ENCODE measurements at places on chromosomes 6 and 20. TPM values are rescaled to one million over a fixed set of nuclear protein-coding genes. Genes with fewer than 3 reads are reported as not detected.
A peak's percentile ranks its signal among the peaks of the same experiment; 100 is the strongest.

- H3K4me3 ChIP-seq: no peak overlapping the region
- peaks cover 31% of the 10 kb centered on the region for H3K4me1 ChIP-seq
- no peak for DNase-seq
- no peaks in the 10 kb centered on the region for H3K27me3 ChIP-seq
- H3K36me3 ChIP-seq: no peaks in the 10 kb centered on the region
Observed at GRCh38 chr20:37421060-37421905, 75.3 kb downstream of the SRC start.

The ZKSCAN3 gene
- total RNA-seq: 8.4 TPM

DNA sequence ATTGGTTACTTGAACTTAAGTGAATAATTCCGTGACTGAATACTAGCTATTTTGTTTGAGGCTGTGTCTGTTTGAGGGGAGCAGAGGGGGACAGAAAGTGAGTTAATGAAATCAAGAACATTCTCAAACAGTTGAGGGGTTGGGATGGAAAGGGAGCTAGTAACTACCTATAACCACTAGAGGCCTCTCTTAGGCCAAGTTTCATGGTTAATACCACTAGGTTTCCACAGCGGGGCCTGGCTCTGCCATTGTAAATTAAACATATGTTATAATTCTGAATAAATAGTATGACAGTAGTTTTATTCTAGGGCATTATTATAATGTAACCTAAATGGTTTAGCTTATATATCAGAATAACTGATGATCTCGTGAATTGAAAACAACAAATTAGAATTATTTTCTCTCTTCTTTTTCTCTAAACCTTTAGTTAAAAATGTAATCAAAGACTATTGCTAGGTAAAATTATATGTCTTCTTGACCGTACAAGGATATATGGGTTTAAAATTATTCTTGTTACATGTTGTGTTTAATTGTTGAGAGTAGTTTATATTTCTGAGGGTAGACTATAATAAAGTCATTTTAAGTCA, 108.1 kb downstream of the BCKDHB start:
- peaks cover 3% of the 10 kb centered on the region for H3K36me3 ChIP-seq
- H3K27ac ChIP-seq: no peak overlapping the region

The TBXT gene
- 0.15 TPM for total RNA-seq

DNA sequence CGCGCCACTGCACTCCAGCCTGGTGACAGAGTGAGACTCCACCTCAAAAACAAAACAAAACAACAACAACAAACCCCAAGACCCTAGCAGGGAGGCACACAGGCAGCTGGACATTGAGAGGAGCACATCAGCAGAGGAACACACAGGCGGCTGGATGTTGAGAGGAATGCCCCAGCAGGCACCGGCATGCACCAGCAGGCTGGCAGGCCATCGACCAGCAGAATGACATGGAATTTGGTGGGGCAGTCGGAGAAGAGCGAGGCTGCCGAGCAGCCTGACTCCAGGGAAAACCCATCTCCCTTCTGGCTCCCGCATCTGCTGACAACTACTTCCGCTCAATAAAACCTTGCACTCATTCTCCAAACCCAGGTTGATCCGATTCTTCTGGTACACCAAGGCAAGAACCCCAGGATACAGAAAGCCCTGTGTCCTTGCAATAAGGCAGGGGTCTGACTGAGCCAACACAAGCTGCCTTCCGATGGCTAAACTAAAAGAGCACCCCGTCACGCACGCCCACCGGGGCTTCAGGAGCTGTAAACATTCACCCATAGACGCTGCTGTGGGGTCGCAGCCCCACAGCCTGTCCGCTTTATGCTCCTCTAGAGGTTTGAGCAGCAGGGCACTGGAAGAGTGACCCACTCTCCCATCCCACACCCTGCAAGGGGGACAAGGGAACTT, 60.2 kb downstream of the SLC22A23 start:
- no peak overlapping the region for H3K4me3 ChIP-seq
- no peaks in the 10 kb centered on the region for H3K36me3 ChIP-seq
- no peaks in the 10 kb centered on the region for H3K27me3 ChIP-seq
- peak overlapping the region; percentile 74 for H3K27ac ChIP-seq

The EHMT2 gene
- 168 TPM for total RNA-seq

The ACOT13 gene
- total RNA-seq: 64.0 TPM

DNA sequence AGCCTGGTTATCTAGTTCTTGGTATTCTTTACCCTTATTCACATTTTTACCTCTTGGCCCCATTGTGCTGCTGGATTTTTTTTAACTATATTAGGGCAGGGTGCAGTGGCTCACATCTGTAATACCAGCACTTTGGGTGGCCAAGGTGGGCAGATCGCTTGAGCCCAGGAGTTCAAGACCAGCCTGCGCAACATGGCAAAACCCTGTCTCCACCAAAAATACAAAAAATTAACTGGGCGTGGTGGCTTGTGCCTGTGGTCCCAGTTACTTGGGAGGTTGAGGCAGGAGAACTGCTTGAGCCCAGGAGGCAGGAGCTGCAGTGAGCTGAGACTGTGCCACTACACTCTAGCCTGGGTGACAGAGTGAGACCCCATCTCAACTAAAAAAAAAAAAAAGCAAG, 12.2 kb upstream of the TAF8 start:
- no peaks in the 10 kb centered on the region for H3K36me3 ChIP-seq
- peaks cover 11% of the 10 kb centered on the region for H3K4me1 ChIP-seq
- peaks cover 26% of the 10 kb centered on the region for H3K27me3 ChIP-seq
- H3K4me3 ChIP-seq: no peak overlapping the region

DNA sequence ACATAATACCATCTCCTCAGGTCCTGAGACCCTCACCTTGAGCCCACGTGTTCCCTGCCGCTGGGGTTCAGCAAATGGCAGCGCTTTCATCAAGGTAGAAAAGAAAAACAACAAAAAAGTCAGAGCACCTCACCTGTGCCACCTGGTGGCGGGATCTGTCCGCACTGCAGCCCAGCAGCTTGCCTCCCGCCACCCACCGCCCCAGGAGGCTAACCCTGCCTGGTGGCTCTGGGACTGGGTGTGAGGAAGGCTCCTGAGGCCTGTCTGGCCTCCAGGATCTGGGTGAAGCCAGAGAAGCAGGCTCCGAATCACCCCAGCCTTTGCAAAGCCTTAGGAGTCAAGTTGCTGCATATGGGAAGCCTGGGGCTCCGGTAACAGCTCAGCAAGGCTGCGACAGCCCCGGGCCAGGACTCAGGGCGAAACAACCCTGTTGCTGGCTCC, 270.8 kb downstream of the BMP7 start:
- peak; percentile 78 for DNase-seq
- peaks cover 6% of the 10 kb centered on the region for H3K27me3 ChIP-seq
- H3K27ac ChIP-seq: no peak overlapping the region
- H3K4me1 ChIP-seq: no peaks in the 10 kb centered on the region

DNA sequence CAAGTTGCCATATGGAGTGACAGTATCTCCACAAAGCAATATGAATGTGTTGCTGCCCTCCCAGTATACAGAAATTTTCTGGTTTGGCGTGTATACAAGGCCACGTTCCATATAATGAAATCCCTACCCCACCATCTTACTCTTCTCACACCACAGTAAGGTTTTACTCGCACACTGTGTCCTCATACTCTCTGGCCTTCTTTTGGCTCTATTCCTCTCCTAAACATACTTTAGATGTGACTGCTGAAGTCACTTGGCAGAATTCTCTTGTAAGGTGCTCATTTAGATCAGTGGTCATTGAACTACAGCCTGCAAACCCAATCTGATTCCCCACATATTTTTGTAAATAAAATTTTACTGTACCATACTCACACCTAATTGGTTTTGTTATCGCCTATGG, 123.2 kb downstream of the RFPL4B start:
- no peak overlapping the region for H3K27ac ChIP-seq
- H3K27me3 ChIP-seq: no peaks in the 10 kb centered on the region
- H3K36me3 ChIP-seq: no peaks in the 10 kb centered on the region
- H3K4me3 ChIP-seq: no peak overlapping the region
- no peaks in the 10 kb centered on the region for H3K4me1 ChIP-seq
- no peak for DNase-seq

The HFE gene
- total RNA-seq: 1.9 TPM

GRCh38 chr6:165618241-165618640, 44.8 kb downstream of the PDE10A start:
- DNase-seq: no peak
- no peak overlapping the region for H3K27ac ChIP-seq
- H3K36me3 ChIP-seq: no peaks in the 10 kb centered on the region
- H3K4me1 ChIP-seq: peaks cover 21% of the 10 kb centered on the region

The WFDC12 gene
- total RNA-seq: not detected

DNA sequence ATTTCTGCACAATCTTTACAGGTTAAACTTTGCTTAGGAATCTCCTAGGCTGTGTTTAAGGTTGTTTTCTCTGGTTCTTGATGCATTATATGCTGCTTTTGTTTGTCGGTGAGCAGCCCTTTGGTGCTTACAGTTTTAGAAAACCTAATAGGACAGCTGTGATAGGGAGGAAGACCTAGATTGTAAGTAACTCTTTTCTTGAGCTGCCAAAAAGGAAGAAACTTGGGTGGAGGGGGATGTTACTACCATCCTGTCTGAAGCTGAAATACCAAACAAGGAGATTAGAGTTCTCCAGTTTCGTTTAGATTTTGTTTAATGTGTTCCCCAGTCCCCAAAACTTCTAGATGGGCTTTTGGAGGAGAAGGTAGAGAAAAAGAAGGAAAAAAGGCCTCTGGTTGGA, 72.0 kb downstream of the ANKS1A start:
- no peak overlapping the region for H3K4me3 ChIP-seq
- no peak overlapping the region for H3K27ac ChIP-seq
- H3K27me3 ChIP-seq: no peaks in the 10 kb centered on the region
- no peaks in the 10 kb centered on the region for H3K36me3 ChIP-seq
- H3K4me1 ChIP-seq: 0 out of 2 replicates have a peak, but pooled peaks cover 2% of the 10 kb centered on the region
- DNase-seq: no peak

GRCh38 chr20:8526610-8527009, 394.5 kb downstream of the PLCB1 start:
- H3K4me1 ChIP-seq: peaks cover 18% of the 10 kb centered on the region
- no peak overlapping the region for H3K27ac ChIP-seq
- no peaks in the 10 kb centered on the region for H3K27me3 ChIP-seq
- no peak for DNase-seq

GRCh38 chr6:48423640-48424365, 312.8 kb upstream of the PTCHD4 start:
- no peak for DNase-seq
- peaks cover 6% of the 10 kb centered on the region for H3K4me1 ChIP-seq
- no peak overlapping the region for H3K27ac ChIP-seq
- H3K4me3 ChIP-seq: no peak overlapping the region
- peaks cover 3% of the 10 kb centered on the region for H3K36me3 ChIP-seq

GRCh38 chr6:137297887-137298286, 78.7 kb upstream of the IFNGR1 start:
- peaks cover 7% of the 10 kb centered on the region for H3K27me3 ChIP-seq
- H3K4me1 ChIP-seq: peaks cover 57% of the 10 kb centered on the region
- H3K36me3 ChIP-seq: peaks cover 5% of the 10 kb centered on the region
- peak; percentile 76 for DNase-seq

- peak overlapping the region; percentile 71 for H3K27ac ChIP-seq
- DNase-seq: peak; percentile 38
- peaks cover 35% of the 10 kb centered on the region for H3K4me1 ChIP-seq
- H3K4me3 ChIP-seq: no peak overlapping the region
Observed at GRCh38 chr6:84078335-84078734, 44.8 kb downstream of the MRAP2 start.

- peaks cover 3% of the 10 kb centered on the region for H3K4me1 ChIP-seq
- no peak overlapping the region for H3K4me3 ChIP-seq
- DNase-seq: peak; percentile 87
Observed at GRCh38 chr20:4740774-4741431, 19.2 kb downstream of the PRND start.

DNA sequence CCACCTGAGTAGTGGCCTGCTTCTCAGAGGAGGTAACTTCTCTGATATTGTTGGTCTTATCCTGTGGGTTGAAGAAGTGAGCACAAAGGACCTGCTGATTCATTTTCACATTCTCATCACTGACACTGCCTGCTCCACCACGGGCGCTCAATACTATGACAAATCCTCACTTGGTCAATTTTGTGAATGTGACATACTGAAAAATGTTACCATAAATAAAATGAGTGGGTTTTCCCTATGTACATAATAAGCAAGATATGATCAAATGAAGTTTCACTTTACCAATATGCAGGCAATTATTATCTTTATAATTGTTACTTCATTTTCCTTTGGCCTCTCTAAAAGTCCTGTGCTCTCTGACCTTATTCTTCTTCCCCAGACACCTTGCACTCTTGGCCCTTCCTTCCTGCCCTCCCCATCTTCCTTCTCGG, 71.5 kb upstream of the RIPOR2 start:
- peaks cover 3% of the 10 kb centered on the region for H3K4me1 ChIP-seq
- H3K4me3 ChIP-seq: no peak overlapping the region
- no peaks in the 10 kb centered on the region for H3K27me3 ChIP-seq
- H3K27ac ChIP-seq: no peak overlapping the region
- H3K36me3 ChIP-seq: no peaks in the 10 kb centered on the region

- no peaks in the 10 kb centered on the region for H3K27me3 ChIP-seq
- peaks cover 13% of the 10 kb centered on the region for H3K36me3 ChIP-seq
- H3K27ac ChIP-seq: peak overlapping the region; percentile 97
- no peak for DNase-seq
- peaks cover 61% of the 10 kb centered on the region for H3K4me1 ChIP-seq
- no peak overlapping the region for H3K4me3 ChIP-seq
Observed at GRCh38 chr20:50744143-50744792, 12.9 kb downstream of the PARD6B start.

GRCh38 chr6:39822846-39823815, 31.0 kb downstream of the DAAM2 start:
- no peaks in the 10 kb centered on the region for H3K36me3 ChIP-seq
- peaks cover 19% of the 10 kb centered on the region for H3K27me3 ChIP-seq
- H3K27ac ChIP-seq: no peak overlapping the region
- H3K4me3 ChIP-seq: no peak overlapping the region
- no peak for DNase-seq

DNA sequence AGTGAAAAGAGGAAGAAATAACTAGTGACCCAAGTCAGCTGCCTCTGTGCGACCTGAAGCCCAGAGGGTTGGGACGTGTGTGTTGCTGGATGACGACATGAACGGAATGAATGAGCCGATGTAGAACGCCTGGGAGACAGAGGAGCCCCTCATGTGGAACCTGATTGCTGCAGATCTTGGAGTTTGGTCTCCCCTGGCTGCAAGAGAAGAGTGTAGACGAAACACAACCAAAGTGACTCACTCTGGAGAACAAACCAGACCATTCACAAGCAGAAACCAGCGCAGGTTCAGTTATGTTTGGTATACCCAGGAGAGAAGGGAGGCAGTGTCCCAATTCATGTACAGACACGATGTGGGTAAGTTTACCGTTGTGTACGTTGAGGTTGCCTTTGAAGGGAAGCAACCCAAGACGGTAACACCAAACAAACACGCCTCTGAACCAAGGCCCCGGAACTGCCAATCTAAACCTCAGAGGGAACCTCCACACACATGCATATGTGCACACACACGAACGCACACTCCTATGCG, 265.9 kb downstream of the BMP7 start:
- H3K27me3 ChIP-seq: peaks cover 6% of the 10 kb centered on the region
- no peak overlapping the region for H3K27ac ChIP-seq
- H3K36me3 ChIP-seq: peaks cover 17% of the 10 kb centered on the region
- no peak overlapping the region for H3K4me3 ChIP-seq
- peaks cover 6% of the 10 kb centered on the region for H3K4me1 ChIP-seq

DNA sequence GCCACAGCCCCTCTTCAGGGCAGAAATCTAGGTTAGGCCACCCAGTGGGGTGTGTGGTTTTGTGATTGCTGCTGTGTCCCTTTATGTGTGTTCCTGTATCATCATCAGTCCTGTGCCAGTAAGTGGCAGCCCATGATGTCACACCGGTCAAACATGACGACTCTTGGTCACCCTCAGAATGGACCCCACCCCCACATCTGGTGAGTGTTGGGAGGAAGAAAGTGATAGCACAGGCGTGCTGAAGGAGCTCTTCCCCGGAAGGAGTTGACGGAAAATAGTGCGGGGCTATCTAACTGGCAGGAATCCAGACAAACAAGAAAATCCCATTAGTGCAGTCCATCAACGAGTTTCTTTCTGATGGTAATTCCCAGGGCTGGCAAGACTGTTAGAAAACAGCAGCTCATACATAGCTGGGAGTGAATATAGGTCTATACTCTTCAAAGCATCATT, 33.4 kb upstream of the IL17A start:
- H3K4me1 ChIP-seq: peaks cover 63% of the 10 kb centered on the region
- DNase-seq: no peak
- peak overlapping the region; percentile 13 for H3K4me3 ChIP-seq
- no peaks in the 10 kb centered on the region for H3K27me3 ChIP-seq
- H3K36me3 ChIP-seq: no peaks in the 10 kb centered on the region
